ENCODE measurements at places on chromosomes 16 and 17.
A peak's percentile ranks its signal among the peaks of the same experiment; 100 is the strongest.

GRCh38 chr17:74117087-74117698 lies 86.3 kb upstream of the RPL38 start:
- DNase-seq: no peak

GRCh38 chr16:89922477-89922883 lies 662 bp upstream of the TUBB3 start:
- DNase-seq: peak; percentile 61

GRCh38 chr16:57167953-57168352 lies 17.9 kb downstream of the PSME3IP1 start:
- DNase-seq: no peak

DNA sequence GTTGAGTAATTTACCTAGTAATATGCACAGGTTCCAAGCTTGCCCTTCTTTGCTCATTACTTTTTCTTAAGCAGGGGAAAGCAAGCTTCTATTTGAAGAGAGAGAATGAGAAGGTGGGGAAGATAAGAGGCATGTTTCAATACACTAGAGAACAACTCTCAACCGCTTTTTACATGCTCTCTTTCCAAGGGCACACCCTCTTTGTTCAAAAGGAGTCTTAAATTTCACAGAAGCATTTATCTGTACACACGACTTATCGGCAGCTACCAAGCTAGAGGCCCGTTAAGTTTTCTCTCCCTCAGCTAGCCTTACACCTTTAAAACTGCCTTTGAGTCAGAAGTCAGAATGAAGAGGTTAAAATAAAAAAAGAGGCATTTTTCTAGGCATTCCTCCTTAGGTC lies 79.6 kb downstream of the STH start:
- DNase-seq: no peak

DNA sequence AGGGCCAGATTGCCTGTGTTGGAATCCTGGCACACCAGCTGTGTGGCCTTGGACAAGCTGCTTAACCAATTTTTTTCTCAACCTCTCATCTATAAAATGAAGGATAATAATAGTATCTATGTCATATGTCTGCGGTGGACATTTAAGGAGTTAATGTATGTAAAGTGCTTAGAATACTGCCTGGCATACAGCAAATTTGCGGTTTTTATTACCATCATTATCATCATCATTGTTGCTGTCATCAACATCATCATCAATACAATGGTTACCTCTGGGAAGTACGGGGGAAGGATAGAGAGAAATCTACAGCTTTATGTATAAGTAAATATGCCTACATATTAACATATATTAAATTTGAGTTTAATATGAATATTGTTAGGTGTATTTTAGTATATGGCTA lies 37.1 kb upstream of the COX10 start:
- no peak for DNase-seq

- DNase-seq: no peak
Observed at GRCh38 chr16:74657870-74658642, 8.6 kb downstream of the RFWD3 start.

DNA sequence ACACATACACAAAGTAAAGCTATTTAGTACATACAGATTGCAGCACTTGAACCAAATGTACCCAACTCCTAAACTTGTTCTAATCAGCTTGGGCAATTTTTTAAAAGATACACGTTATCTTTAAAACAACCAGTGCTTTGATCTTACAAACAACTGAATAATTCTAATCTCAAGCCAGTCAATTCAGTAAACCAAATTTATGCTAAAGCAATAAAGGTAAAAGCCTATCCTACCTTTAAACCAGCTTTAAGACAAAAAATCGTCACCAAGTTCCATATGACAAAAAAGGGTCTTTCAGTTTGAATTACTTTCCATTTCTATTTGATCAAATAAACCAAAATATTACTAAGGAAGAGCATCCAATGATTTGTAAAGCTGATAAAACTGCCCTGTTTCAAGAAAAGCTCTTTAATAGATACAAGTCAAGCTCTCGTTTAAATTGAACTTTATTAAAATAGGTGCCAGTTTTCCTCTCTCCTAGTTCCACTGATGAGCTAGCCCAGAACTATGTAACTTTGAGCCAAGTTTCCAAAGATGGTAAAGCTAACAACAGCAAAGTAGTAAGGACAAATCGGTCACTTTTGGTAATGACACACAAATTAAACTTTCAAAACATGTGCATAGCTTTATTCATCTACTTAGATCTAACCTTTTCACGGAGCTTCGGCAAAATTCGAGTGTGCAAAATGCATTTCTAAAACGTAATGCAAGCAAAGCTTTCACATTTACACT lies 10.2 kb downstream of the CRYBA1 start:
- DNase-seq: no peak

DNA sequence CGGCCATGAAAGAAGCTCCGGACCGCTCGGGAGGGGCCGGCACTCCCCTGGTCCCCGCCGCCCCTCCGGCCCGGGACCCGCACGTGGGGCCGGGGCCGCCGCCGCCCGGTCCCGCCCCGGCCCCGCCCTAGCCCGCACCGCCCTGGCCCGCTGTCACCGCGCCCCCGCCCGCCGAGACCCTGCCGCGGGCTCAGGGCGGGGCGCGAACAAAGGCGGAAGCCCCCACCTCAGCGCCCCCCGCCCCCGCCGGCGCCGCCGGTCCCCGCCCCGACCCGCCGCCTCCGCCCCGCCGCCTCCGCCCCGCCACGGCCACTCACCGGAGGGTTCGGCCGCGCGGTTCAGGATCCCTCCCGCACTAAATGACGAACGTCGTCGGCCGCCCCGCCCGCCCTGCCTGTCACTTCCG lies at the start of gene ARHGDIA:
ARHGDIA (minus strand) TSS at position 357 of the 406 bp plus-strand sequence. CDS start 1,407 bp downstream, outside the sequence.
- DNase-seq: no peak

- DNase-seq: peak; percentile 76
Observed at GRCh38 chr17:50871364-50871763, 5.2 kb upstream of the TOB1 start.

- no peak for DNase-seq
Observed at GRCh38 chr17:56142325-56142724, 10.9 kb upstream of the ANKFN1 start.

GRCh38 chr16:77585379-77586251 lies 136.7 kb upstream of the NUDT7 start:
- DNase-seq: peak; percentile 31

DNA sequence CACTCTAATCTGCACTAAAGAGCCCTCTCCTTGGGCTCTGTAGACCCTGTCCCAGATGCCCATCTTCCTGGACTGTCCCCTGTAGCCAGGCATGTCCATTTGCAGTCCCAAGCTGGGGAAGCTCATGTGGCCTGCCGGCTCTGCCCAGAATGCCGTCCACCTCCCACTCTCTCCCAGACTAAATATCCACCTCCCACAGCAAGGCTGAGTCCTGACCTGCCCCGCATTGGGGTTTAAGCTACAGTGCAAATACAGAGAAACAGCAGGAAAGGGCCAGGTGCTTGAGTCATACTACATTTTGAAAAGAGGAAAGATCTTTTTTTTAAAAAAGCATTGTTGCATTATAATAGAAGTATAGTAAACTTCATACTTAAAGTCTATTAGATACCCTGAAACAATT lies 3.0 kb downstream of the ST6GALNAC2 start:
- no peak for DNase-seq

- DNase-seq: no peak
Observed at GRCh38 chr17:50212121-50212843, 10.9 kb upstream of the COL1A1 start.

GRCh38 chr16:4433914-4434787 lies 8.5 kb downstream of the DNAJA3 start:
- no peak for DNase-seq

DNA sequence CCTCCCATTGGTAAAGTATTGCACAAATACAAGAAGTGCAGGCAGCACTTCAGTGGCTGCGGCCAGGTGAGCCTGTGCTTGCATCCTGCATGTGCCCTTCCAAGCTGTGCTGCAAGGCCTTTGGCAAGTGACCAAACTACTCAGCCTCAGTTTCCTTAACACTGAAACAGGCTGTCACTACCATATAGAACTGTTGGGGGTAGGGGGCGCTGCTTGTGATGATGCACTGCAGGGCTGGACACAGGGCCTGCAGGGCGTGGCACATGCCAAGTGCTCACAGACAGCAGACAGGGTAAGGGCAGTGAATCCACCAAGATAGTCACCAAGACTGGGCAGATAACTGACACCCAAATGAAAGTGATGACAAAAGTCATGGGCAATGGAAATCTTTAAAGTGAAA lies 65.6 kb upstream of the SREBF1 start:
- DNase-seq: no peak

GRCh38 chr17:38613981-38614779 lies 8.4 kb upstream of the SRCIN1 start:
- DNase-seq: no peak

DNA sequence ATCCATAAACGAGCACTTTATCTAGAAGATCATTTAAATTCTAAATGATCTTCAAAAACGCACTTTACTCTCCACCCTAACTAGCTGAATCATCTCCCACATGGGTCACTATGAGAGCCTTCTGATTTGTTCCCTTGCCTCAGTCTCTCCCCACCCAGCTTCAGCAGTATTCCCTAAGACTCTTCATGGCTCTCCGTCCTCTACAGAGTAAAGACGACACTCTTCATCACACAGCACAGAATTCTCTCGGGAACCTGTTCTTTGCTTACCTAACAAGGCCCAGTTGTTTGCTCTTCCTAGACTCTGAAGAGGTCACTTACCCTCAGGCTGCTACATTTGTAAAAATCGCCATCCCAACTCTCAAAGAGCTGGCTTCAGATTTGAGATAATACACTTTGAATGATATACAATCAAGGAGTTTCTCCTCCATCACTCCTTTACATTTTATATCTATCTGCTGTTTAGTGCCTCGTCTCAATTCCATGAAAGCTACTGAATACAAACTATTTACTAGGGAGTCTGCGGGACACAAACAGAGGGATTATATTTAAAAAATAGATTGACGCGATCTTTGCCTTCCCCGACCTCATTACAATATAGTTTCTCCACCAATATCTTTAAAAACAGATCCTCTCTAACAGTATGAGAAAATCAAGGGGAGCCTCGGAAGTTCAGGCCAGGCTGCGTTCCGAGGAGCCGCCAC lies 511 bp upstream of the LIG3 start:
- no peak for DNase-seq

GRCh38 chr17:6232732-6233101 lies 162.5 kb downstream of the WSCD1 start:
- DNase-seq: no peak

DNA sequence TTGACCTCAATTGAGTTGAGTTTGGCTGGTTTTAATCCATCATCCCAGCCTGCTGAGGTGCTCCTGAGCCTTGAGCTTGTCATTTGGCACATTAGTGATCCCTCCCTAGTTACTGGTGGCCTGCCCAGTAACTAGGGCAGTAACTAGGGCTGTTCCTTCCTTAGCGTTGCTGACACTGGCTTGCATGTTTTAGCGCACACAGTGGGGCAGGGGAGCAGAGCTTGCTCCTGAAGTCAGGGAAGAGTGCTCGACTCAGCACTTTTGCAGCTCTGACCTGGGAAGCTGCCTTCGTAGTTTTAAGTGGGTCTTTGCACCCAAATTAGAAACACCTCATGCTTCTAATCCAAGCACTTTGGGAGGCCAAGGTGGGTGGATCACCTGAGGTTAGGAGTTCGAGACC lies 15.7 kb downstream of the CCDC42 start:
- no peak for DNase-seq

DNA sequence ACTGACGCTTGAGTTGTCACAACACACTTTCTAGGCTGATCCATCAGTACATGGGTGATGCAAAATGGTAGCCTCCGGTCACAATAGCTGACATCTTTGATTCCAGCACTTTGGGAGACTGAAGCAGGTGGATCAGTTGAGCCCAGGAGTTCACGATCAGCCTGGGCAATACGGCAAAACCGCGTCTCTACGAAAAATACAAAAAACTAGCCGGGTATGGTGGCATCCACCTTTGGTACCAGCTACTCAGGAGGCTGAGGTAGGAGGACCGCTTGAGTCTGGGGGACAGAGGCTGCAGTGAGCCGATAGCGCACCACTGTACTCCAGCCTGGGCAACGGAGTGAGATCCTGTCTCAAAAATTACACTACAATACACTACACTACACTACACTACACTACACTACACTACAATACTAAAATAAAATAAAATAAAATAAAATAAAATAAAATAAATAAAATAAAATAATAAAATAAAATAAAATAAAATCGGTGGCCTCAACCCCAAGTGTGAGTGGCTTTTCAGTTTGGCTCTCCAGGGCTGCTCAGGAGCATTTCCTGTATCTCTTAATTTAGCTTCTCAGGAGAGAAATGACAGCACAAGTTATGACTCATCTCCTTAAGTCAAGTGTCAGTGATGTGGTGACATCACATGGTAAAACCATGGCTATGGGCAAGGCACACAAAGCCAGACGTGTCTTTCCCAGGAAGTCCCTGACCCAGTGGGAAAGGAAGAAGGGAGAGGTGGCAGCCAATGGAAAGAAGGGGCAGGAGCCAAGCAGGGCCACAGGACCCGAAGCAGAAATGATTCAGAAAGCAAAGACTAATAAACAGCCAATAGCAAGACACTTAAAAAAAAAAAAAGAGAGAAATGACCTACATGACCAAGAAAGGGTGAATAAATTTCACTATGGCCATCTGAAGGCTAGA lies 75.3 kb upstream of the TBC1D3K start:
- DNase-seq: peak; percentile 58

- DNase-seq: no peak
Observed at GRCh38 chr16:89322321-89323119, 105.0 kb downstream of the ZNF778 start.

DNA sequence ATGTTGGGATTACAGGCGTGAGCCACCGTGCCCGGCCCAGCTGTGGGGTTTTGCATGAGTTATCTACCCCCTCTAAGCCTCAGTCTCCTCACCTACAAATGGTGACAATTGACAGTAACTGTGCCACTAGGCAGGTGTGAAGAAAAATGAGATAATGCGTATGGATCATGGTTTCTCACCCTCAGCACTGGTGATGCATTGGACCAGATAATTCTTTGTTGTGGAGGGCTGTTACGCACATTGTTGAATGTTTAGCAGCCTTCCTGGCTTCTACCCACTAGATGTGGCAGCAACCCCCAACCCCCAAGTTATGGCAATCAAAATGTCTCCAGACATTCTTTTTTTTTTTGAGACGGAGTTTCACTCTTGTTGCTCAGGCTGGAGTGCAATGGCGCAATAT lies 9.0 kb upstream of the HAPSTR1 start:
- no peak for DNase-seq

- no peak for DNase-seq
Observed at GRCh38 chr16:68202091-68202519, 33.8 kb downstream of the ESRP2 start.

DNA sequence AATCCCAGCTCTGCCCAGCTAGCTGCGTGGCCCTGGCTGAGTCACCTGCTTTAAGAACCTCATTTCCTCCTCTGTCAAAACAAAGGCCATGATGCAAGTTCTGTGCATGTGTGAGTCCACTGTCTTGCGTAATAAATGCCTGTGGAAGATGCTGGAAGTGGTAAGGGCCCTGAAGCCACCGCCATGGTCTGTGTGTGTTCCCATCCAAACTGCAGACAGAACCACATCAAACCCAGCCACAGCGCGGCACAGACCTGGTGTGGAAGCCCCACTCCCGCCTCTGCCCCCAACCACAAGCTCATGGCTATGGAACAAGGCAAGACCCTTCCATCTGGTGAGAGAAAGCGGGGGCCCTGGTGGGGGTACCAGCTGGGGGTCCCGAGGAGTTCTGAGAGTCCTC lies 26.0 kb downstream of the NECAB2 start:
- no peak for DNase-seq

GRCh38 chr17:35969558-35970380 lies 11.5 kb downstream of the CCL16 start:
- DNase-seq: peak; percentile 80

GRCh38 chr17:77959926-77960521 lies 1.5 kb downstream of the TNRC6C start:
- no peak for DNase-seq

- DNase-seq: no peak
Observed at GRCh38 chr16:72798264-72798663, 249.7 kb downstream of the ZFHX3 start.
